Muscle of leg (tissue), 16 donors: ENCODE measurements at places on chromosomes 7 and 10.

GRCh38 chr7:18177815-18178660 is 150.4 kb upstream of the PRPS1L1 start:
- no peak overlapping the region for H3K27ac ChIP-seq
- no peaks in the 10 kb centered on the region for H3K4me1 ChIP-seq
- H3K4me3 ChIP-seq: no peak overlapping the region
- H3K36me3 ChIP-seq: no peaks in the 10 kb centered on the region

GRCh38 chr10:131453721-131454634 is 142.5 kb upstream of the TCERG1L start:
- H3K4me3 ChIP-seq: peak overlapping the region; percentile 32
- H3K36me3 ChIP-seq: no peaks in the 10 kb centered on the region
- peak overlapping the region; percentile 67 for H3K27ac ChIP-seq
- peak; percentile 93 for DNase-seq

GRCh38 chr7:38953227-38953626 is 24.5 kb upstream of the POU6F2 start:
- no peak for DNase-seq
- H3K27me3 ChIP-seq: no peaks in the 10 kb centered on the region
- no peak overlapping the region for H3K27ac ChIP-seq

- H3K4me1 ChIP-seq: no peaks in the 10 kb centered on the region
- no peaks in the 10 kb centered on the region for H3K27me3 ChIP-seq
- DNase-seq: peak; percentile 15
- no peak overlapping the region for H3K27ac ChIP-seq
- no peaks in the 10 kb centered on the region for H3K36me3 ChIP-seq
Measured at GRCh38 chr10:88598055-88598454, 11.5 kb downstream of the LIPJ start.

DNA sequence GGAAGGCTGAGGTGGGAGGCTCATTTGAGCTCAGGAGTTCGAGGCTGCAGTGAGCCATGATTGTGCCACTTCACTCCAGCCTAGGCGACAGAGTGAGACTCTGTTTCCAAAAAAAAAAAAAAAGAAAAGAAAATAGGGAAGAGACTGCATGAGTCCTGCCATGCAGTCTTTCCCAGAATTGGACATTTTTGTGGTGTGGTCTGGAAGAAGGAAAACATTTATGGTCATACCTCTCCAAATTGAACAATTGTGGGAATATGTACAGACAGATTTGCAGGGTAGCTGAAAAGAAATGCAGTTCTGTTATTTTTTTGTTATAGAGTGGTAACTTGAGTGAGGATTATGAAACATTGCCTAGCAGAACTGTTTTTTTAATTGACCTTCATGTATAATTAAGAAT is 198.1 kb downstream of the AUTS2 start:
- no peak for DNase-seq
- H3K4me1 ChIP-seq: peaks cover 2% of the 10 kb centered on the region
- no peaks in the 10 kb centered on the region for H3K27me3 ChIP-seq

- no peaks in the 10 kb centered on the region for H3K27me3 ChIP-seq
- H3K4me1 ChIP-seq: peaks cover 48% of the 10 kb centered on the region
- H3K36me3 ChIP-seq: no peaks in the 10 kb centered on the region
Measured at GRCh38 chr10:49133706-49134248, at the start of gene FAM170B. Gene FAM170B (minus strand): TSS chr10:49134021. CDS start chr10:49133918, 103 bp downstream.

DNA sequence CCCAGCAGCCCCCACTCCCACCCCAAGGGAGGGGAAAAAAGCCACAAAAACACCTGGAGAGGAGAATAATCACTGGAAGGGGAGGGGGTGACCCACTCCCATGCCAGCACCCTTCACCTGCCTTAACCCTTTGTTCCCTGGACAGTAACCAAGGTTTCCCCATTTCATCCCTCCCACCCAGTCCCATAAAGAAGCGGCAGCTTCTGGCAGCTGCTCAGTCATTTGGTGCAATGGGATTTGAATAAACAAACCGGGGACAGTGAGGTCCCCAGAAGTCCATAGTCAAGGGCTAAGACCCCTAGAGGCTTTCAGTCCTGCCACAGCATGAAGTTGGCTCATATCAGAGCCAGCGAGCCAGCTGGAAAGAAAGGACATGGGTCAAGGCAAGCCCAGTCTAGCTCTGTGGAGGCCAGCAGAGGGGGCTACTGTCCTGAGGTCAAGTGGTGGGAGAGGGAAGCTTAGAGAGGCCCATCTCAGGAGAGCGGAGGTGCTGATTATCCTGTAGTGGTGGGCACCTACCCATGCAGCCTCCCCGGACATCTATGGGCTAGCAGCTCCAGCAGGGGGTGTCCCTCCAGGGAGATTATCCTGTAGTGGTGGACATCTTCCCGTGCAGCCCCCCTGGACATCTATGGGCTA is 58.9 kb upstream of the LBX1 start:
- H3K27me3 ChIP-seq: peaks cover 84% of the 10 kb centered on the region
- no peak overlapping the region for H3K4me3 ChIP-seq
- no peaks in the 10 kb centered on the region for H3K36me3 ChIP-seq

GRCh38 chr7:158133515-158134271 is 453.9 kb downstream of the PTPRN2 start:
- no peak for DNase-seq
- H3K27ac ChIP-seq: no peak overlapping the region
- no peak overlapping the region for H3K4me3 ChIP-seq
- no peaks in the 10 kb centered on the region for H3K36me3 ChIP-seq
- no peaks in the 10 kb centered on the region for H3K4me1 ChIP-seq

GRCh38 chr10:61464461-61465170 is 11.4 kb upstream of the TMEM26 start:
- no peaks in the 10 kb centered on the region for H3K36me3 ChIP-seq
- H3K27me3 ChIP-seq: no peaks in the 10 kb centered on the region
- peaks cover 3% of the 10 kb centered on the region for H3K4me1 ChIP-seq
- no peak overlapping the region for H3K27ac ChIP-seq
- DNase-seq: peak; percentile 47
- no peak overlapping the region for H3K4me3 ChIP-seq

- peaks cover 11% of the 10 kb centered on the region for H3K4me1 ChIP-seq
- peak overlapping the region; percentile 79 for H3K27ac ChIP-seq
- H3K27me3 ChIP-seq: no peaks in the 10 kb centered on the region
Measured at GRCh38 chr10:118045837-118046394, 825 bp downstream of the RAB11FIP2 start.
